ENCODE measurements at places on chromosomes 2 and 18.

GRCh38 chr2:128395640-128396499, 77.2 kb upstream of the HS6ST1 start:
- peak; percentile 2 for DNase-seq

GRCh38 chr2:241187918-241188234, 601 bp upstream of the ANO7 start:
- no peak for DNase-seq

DNA sequence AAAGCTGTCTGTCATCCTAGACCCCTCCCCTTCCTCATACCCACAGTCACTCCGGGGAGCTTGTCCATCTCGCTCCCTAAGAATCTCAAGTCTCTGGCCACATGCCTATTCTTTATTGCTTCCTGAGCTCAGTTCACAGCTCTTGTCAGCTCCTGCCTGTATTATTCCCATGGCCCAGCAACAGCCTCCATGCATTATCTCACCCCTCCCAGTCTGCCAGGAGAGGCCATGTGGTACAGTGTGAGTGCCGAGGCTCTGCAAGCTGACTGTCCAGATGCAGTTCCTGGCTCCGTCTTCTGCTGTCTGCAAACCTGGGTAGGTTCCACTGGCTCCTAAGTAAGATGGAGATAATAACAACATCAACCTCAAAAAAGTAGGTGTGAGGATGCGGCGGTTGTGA, 79.7 kb downstream of the MRPS9 start:
- no peak for DNase-seq

DNA sequence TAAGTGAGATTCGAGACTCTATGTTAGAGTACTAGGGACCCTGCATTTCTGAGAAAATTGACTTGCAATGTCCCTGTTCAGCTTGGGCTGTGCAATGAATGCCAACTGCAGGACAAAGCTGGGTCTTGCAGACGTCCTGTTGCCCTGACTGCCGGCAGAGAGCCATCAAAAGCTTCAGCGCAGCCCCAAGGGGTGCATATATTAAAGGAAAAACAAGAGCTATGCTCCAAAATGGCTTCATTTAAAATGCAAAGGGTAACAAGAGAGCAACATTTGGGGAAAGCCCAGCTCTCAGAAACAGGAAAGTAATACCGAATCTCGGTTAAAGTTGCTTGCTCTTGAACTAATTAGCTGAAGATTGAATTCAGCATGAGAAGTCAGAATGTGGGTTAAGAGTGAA, 110.9 kb upstream of the PNPT1 start:
- DNase-seq, result no peak

GRCh38 chr2:63003351-63003750, 47.3 kb upstream of the OTX1 start:
- DNase-seq, result no peak

DNA sequence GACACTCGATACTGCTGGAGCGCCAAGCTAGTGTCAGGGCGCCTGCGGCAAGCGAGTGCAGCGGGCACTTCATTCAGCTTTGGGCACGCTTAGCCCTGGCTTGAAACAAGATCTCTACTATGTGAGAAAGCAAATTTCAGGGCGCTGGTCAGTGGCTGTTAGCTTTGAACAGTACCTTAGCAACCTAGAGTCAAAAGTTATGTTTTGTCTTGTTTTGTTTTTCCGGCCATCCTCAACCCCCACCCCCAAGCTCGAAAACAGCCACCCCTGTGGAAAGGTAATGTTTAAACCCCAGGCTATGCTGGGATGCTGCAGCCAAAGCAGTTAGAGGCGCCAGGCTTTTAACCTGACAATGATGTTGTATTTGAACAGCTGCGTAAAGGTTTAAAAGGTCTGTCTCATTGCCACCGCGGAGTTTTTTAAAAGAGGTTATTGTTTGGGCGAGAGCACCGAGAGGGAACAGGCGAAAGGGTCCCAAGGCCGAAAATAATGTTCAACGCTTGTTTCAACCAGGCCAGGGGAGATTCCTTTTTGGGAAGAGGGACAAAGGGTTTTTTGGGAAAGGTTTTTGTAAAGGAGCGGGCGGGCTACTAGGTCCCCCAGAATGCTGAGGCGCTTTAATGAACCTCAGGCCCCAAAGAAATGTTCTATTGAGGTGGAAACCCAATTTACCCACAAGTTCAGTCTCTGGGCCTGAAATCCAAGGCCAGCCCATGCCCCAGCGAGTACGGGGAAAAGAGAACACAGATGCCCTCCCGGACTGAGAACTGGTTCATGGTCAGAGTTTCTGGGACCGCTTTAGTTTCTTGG, 2.3 kb upstream of the HOXD10 start:
- DNase-seq, result no peak

All from fibroblast of the aortic adventitia (primary cell).